Cardiac septum (tissue), 1 donor: ENCODE measurements at places on chromosomes 6 and 20. TPM values are rescaled to one million over a fixed set of nuclear protein-coding genes. Genes with fewer than 3 reads are reported as not detected.
A peak's percentile ranks its signal among the peaks of the same experiment; 100 is the strongest.

DNA sequence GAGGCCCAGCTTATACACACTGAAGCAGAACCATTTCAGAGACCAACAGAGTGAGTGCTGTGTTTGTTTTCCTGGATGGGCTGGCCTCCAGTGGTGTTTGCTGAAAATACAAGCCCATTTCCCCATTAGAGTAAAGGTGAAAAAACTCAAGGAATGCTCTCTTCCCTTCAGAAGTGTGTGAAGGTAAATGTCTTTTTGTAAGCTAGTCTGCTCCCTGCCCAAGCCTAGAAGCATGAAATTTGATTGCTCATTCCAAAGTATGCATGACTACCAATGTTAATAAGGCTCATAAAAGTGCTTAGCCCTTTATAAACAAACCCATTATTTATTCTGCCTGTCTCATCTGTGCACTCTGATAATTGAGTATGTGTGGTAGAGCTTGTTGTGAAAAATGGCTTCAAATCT, 59.1 kb downstream of the ADGRF1 start:
- no peak for DNase-seq

GRCh38 chr20:39266989-39267388, 304.8 kb downstream of the DHX35 start:
- DNase-seq, result no peak

GRCh38 chr20:11867291-11867919, 50.3 kb upstream of the BTBD3 start:
- DNase-seq, result no peak

DNA sequence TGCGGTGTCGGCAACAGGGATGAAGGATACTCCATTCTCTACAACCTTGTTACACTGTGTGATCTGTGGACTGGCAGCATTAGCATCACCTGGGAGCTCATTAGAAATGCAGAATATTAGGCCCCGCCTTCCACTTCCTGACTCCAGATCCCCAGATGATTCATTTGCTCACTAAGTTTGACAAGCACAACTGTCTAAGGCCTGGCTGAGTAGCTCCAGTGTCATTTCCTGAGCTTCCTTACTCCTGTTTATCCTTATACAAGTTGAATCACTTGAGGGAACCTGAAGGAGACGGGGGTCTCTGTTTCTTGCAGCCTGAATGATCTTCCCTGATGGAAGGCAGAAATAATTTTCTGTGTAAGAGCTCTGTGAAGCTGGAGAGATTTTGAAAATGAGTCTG, 32.7 kb upstream of the PROKR2 start:
- DNase-seq, result no peak

Gene SIGLEC1
- total RNA-seq, result 2.4 TPM

Gene IFNGR1
- 60.1 TPM for total RNA-seq

DNA sequence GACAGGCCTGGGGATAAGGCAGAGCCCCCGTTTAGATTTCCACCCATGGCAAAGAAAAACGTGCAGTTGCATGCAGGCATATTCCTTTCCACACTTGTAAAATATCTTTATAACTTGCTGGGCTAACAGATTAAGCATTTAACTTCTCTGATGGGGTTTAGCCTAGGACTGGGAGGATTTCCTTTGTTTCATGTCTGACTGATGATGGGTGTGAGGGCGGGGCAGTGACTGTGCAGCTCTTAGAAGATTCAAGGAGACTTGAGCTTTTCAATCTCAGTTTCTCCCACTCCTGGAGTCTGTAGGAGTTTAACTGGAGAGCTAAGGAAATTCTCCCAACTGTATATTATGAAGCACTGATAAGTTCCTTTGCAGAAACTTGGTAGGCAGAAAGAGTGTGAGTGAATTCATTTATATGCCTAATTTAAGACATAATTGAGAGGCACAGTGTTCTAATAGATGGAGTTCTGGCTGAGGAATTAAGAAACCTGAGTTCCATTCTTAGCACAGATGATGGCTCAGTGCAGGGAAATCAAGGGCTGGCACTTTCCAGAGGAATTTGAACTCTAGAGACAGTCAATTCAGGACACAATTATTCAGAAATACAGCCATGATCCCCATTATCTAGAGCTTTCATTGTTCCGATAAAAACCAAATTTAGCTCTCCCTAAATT, 214.6 kb upstream of the CNR1 start:
- DNase-seq, result no peak

DNA sequence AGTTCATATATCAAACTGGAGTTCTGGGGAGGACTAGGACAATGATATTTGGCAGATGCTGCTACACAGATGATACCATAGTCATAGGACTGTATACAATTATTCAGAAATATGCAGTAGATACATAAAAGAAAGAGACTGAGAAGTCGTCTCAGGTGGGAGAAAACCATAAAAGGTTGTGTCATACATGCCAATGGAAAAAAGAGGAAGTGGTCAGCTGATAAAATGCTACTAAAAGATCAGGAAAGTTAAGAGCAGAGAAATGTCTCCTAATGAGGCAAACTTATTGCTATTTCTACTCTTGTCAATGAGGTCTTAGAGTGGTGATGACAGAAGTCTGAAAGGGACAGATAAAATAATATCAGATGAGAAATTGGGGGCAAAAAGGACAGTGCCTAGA, 407.6 kb downstream of the COL12A1 start:
- no peak for DNase-seq

DNA sequence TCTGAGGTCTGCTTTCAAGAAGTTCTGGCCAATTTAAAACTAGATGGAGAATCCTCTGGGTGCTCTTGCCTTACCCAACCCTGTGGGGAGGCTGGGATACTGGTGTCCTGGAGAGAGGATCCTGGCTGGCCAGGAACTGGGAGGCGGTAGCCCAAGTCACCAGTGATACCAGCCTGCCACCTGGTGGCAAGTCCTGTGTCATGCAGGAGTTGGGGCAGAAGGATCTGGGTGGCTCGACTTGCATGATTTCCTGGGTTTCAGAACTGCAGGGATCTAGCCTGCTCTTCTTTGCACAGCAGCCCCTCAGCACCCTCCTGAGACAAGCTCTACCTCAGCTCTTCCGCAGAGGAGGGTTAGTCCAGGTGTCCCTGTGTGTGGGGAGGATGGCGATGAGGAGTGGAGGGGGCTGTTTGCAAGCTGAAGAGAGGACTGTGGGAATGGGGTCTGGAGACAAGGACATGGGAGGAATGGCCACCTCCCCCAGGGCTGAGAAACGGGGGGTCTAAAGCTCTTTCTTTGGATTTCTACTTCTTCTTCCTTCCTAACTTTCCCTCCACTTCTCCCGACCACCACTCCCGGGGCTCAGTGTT, 4.2 kb downstream of the KCNK17 start:
- peak; percentile 84 for DNase-seq

GRCh38 chr20:25205277-25206062, 10.0 kb downstream of the ENTPD6 start:
- no peak for DNase-seq

Gene FNDC1
- 1.9 TPM for total RNA-seq

Gene CYP24A1
- not detected for total RNA-seq

- DNase-seq, result no peak
Measured at GRCh38 chr20:58905236-58905635, 52.7 kb downstream of the GNAS start.

Gene BEND6
- 1.5 TPM for total RNA-seq

Gene SLC52A3
- 2.8 TPM for total RNA-seq

- no peak for DNase-seq
Measured at GRCh38 chr6:10403385-10404106, 11.3 kb downstream of the TFAP2A start.

- no peak for DNase-seq
Measured at GRCh38 chr20:17502105-17502504, 29.1 kb downstream of the BFSP1 start.
